AG04450 (cell line): ENCODE measurements at places on chromosomes 4 and X. TPM values are rescaled to one million over a fixed set of nuclear protein-coding genes. Genes with fewer than 3 reads are reported as not detected.

- peak; percentile 7 for DNase-seq
These were observed 60.6 kb downstream of the GABRA2 start for GRCh38 chr4:46329118-46329976.

SSX2B gene
- not detected in 2 replicates for polyA plus RNA-seq

SPANXB1 gene
- polyA plus RNA-seq = not detected in 2 replicates

GRCh38 chrX:21155916-21156315 is 218.3 kb upstream of the CNKSR2 start:
- no peak for DNase-seq

PF4V1 gene
- polyA plus RNA-seq = 0.20 and 0.83 TPM in 2 replicates

- DNase-seq = no peak
These were observed 31.2 kb downstream of the PHEX start for GRCh38 chrX:22063284-22063683.

DNA sequence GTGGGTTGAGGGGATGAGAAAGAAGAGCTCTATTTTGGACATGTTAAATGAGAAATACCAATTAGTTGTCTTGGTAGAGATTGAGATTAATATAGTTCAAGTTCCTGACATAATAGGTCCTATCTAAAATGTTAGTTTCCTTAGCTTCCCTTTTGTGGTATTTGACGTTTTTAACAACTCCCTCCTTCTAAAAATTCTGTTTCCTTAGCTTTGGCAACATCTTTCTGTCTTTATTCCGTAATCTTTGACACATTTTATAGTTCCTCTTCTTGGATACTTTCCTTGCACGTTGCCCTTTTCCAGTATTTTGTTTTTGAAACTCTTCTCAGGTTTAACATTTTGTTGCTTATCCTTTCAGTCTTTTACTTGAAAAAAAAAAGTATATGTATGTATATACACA is 36.9 kb downstream of the LAMTOR3 start:
- no peak for DNase-seq

GRCh38 chr4:5186271-5187064 is 135.2 kb downstream of the STK32B start:
- DNase-seq = no peak

DNA sequence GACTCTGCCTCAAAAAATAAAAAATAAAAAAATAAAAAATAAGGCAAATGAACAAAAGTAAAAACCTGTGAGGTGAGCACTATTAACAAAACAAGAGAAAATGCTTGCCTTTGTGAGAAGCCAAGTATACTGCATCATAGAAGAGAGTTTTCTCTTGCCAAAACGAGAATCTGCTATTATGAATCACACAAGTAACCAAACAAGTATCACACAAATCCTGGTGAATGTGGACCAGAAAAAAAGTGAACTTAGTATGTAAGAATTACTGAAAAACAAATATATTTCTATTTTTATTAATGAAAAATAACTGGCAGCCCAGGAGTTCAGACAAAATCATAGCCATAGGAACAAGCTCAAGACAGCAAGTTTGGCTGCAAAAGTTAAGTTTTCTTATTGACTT is 193.5 kb downstream of the PDGFC start:
- DNase-seq = no peak

GRCh38 chr4:106985830-106986229 is 50.3 kb downstream of the DKK2 start:
- DNase-seq = no peak

- no peak for DNase-seq
These were observed 303.3 kb upstream of the TECRL start for GRCh38 chr4:64712590-64712989.

- DNase-seq = no peak
These were observed 5.5 kb downstream of the IBSP start for GRCh38 chr4:87804871-87805270.

MBNL3 gene
- polyA plus RNA-seq = 1.1 and 1.2 TPM in 2 replicates
